ENCODE measurements at places on chromosomes 7 and 10. TPM values are rescaled to one million over a fixed set of nuclear protein-coding genes. Genes with fewer than 3 reads are reported as not detected.

The TEX36 gene
- not detected for total RNA-seq

The LIPK gene
- total RNA-seq: not detected

The ZNF467 gene
- total RNA-seq: 1.0 TPM

The IKZF1 gene
- total RNA-seq: not detected

The IFIT2 gene
- 21.6 TPM for total RNA-seq

The ALOX5 gene
- not detected for total RNA-seq

The C10orf62 gene
- not detected for total RNA-seq

The MMD2 gene
- not detected for total RNA-seq

The SPAG6 gene
- under 0.01 TPM for total RNA-seq

The CCL24 gene
- not detected for total RNA-seq

The SPDYE2B gene
- not detected for total RNA-seq

The LEP gene
- 2.8 TPM for total RNA-seq

All from fibroblast of lung (primary cell).